Stimulated activated CD8-positive, alpha-beta memory T cell treated with anti-CD3 and anti-CD28 coated beads, Interleukin-12 subunit alpha, Interleukin-12 subunit beta, amount 100 ng/mL, for 1 hour (primary cell): ENCODE measurements at places on chromosomes 1 and 21.
A peak's percentile ranks its signal among the peaks of the same experiment; 100 is the strongest.

GRCh38 chr1:11482198-11482597 lies 3.2 kb downstream of the DISP3 start:
- no peak for DNase-seq

- no peak for DNase-seq
These were observed 167.9 kb downstream of the DYRK1A start for GRCh38 chr21:37534431-37534830.

- DNase-seq = no peak
These were observed 43.7 kb downstream of the NIBAN1 start for GRCh38 chr1:184930645-184931044.

DNA sequence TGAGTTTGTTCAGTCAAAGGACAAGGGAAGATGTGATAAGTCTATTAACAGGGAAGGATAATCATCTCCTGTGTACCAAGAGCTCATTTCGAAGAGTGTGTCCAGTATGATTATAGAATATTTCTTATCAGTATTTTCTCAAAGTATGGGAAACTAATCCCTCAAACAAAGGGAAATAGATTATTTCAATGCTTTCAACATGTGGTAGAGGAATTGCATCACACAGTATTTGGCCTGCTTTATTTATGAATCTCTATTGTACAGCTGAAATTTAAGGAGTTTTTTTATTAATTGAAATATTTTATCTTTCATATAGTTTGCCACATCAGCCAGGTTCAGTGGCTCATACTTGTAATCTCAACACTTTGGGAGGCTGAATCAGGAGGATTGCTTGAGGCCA lies 151.0 kb downstream of the CLEC20A start:
- no peak for DNase-seq

- no peak for DNase-seq
These were observed 47.9 kb downstream of the NPHP4 start for GRCh38 chr1:5944154-5944842.

DNA sequence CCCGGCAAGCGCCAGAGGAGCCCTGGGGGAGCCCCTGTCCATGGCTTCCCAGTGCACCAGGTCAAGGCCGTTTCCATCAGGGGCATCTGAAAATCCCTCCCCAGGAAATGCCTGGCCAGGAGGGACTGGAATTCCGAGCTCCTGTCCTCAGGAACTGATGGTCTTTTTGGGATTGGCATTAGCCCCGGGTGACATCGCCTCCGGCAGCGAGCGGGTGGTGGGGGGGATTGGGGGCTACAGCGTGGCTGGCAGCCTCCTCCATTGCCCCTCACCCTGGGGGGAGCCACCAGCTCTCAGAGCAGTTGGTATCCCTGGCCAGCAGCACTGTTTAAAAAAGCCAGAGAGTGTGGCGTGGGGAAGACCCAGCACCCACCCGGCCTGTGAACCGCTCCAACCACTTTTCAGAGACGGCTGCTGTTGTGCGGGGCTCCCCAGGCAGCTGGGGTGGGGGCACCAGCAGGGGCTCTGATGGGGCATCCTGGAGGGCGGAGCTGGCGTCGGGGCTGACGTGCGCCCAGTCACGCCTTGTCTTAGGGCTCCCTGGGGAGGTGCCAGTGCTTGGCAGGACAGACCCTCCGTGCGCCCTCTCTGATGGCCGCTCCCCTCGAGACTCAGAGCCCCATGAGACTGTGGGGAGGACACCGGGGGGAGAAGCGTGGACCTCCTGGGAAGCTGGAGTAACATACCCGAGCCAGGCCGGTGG lies 62.9 kb upstream of the TTC34 start:
- DNase-seq = no peak

DNA sequence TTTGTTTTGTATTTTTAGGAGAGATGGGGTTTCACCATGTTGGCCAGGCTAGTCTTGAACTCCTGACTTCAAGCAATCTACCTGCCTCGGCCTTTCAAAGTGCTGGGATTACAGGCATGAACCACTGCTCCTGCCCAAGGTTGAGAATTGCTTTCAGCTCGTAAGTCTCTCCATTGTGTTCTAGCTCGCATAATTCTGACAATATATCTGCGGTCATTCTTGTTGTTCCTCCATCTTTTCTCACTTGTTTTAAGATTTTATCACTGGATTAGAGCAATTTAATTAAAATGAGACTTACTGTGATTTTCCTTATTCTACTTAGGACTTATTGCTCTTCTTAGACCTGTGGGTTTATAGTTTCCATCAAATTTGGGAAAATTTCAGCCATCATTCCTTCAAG lies 102.9 kb downstream of the AHCTF1 start:
- no peak for DNase-seq

DNA sequence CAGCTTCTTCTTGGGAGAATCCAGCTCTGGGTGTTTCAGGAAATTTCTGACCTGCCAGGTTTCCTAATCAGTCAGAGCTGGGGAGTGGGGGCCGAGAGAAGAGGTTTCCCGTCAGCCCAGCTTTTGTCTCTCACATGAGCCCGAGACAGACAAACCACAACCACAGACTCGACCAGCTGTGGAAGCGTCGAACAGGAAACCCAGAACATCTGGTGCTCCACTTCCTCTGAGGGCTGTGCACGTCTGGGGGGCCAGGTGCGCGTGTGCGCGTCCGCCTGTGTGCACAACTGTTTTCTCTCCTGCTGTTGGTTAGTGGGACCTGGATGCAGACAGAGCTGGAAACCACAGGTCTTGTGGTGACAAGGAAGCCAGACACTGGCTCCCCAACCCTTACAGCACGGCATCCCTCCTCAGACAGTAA lies 113.0 kb upstream of the SLC25A33 start:
- DNase-seq = peak; percentile 57

GRCh38 chr1:11298390-11299224 lies 25.6 kb downstream of the UBIAD1 start:
- no peak for DNase-seq

GRCh38 chr1:203229471-203230135 lies at the start of gene CHIT1:
Gene CHIT1, minus strand, starts transcription at chr1:203229673. Its CDS starts 37 bp downstream, at chr1:203229636.
- DNase-seq = no peak

GRCh38 chr1:157371826-157372225 lies 180.5 kb downstream of the FCRL5 start:
- no peak for DNase-seq

DNA sequence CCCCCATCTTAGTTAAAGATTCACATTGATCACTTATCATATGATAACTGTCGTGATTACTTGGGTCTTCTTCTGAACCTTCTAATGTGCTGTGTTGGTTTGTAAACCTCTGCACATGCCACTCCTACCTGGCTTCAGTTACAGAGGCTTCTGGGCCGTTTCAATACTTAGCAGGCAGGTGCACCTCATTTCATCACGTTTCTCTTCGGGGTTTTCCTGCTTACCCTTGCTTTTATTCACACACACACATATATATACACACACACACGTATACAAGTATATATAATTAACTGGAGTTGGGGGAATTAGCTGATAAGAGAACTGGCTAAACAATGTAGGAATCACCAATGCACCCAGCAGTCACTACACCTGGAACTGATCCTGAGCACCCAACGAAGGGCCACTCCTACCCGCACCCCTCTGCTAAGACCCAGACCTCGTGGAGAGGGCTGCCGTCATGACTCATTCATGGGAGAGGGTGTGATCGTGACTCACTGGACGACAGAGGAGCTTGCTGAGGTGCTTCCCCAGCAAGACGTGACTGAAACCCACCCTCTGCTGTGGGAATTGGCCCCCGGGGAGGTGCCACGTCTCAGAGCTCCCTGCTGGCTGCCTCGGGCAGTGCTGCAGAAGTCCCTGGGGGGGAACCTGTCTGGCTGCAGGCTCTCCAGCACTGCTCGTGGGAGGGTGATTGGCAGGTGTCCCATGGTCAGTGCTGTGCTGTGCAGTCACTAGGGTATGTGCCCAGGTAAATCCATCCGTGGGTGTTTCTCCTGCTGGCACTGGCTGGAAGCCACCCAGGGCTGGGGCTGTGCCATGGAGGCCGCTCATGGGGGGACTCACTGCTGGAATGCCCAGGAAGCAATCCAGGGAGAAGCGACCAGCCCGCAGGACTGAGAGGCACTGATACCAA lies 166.6 kb downstream of the DYRK1A start:
- no peak for DNase-seq

GRCh38 chr1:64167176-64167575 lies 36.2 kb upstream of the UBE2U start:
- no peak for DNase-seq

- no peak for DNase-seq
These were observed 1.1 kb downstream of the BATF3 start for GRCh38 chr1:212698467-212699103.

DNA sequence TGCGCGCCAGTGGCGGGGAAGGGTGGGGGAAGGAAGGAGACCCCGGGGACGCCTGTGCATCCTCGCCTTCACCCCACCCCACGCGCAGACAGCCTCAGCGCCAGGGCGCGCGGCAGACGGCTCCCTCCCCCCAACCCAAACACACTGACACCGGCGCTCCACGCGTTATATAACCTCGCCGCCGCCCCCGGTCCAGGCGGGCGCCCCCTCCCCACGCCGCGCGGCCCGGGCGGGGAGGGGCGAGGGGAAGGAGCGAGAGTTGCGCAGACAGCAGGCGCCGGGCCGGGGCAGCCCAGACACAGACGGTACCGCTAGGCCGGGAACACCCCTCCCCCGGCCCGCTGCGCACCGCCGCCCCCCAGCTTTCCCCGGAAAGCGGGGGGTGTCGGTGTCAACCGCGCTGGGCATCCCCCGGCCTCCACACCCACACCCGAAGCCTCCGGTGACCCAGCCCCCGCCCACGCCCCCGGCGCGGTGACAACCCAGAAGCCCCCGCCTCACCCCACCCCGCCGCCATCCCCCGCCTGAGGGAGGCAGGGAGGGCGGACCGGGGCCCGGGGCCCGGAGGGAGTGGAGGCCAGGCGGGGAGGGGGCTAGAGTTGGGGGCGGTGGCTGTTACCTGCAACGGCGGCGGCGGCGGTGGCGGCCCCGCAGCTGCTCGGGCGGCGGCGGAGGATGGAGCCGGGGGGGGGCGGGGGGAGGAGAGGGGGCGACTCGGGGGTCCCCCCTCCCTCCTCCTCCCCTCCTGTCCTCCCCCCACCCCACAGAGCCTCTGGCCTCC lies 432 bp downstream of the AKT3 start:
- peak; percentile 56 for DNase-seq

- DNase-seq = no peak
These were observed 51.9 kb downstream of the PHC2 start for GRCh38 chr1:33378976-33379375.

DNA sequence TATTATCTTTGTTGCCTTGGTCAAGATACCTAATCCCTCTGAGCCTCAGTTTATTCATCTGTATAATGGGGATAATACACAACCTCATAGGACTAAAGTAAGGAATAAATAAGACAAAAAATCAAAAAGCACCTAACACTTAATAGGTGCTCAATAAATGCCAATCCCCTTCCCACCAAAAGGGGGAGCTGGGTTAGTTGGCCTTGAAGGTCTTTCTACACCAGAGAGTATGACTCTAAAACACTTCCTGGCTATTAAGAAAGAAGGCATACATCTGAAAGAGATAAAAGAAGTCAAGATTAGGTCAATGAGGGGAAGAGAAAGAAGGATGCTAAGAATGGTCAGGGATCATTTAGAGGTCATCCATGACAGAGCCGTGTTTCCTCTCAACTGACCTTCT lies 11.1 kb downstream of the VSIG8 start:
- no peak for DNase-seq

GRCh38 chr21:32565856-32566465 lies 19.4 kb downstream of the TCP10L start:
- no peak for DNase-seq

DNA sequence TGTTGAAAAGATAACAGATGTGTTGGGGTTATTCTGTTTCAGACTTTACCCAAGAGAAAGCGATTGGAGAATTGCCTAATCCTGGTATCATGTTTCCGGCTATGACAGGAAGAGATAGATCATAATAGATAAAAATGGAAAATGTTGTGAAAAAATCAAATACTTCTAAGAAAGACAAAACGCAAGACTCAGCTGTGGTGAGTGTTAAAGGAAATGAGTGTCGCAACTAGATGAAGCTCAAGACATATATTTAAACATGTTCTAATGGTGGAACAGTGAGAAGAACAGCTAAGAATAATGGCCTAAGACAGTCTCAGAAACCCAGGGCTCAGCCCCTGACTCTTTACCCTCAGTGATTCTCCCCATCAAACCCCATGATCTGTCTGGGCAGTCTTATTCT lies 426.7 kb upstream of the RUNX1 start:
- no peak for DNase-seq

- no peak for DNase-seq
These were observed 8.6 kb downstream of the FNDC5 start for GRCh38 chr1:32861904-32862695.

DNA sequence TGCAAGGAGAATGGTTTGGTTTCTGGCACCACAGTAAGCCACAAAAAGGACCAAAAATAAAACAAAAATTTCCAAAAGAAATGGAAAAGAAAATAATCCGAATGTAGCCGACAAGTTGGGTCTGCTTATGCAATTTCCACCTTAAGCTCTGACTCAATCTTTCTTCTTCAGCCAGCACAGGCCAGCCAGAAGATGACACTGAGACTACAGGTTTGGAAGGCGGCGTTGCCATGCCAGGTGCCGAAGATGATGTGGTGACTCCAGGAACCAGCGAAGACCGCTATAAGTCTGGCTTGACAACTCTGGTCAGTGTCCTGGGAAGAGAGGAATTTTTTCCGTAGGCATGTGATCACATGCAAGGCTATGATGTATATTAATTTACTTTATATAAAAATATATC lies 23.4 kb downstream of the PDPN start:
- no peak for DNase-seq

DNA sequence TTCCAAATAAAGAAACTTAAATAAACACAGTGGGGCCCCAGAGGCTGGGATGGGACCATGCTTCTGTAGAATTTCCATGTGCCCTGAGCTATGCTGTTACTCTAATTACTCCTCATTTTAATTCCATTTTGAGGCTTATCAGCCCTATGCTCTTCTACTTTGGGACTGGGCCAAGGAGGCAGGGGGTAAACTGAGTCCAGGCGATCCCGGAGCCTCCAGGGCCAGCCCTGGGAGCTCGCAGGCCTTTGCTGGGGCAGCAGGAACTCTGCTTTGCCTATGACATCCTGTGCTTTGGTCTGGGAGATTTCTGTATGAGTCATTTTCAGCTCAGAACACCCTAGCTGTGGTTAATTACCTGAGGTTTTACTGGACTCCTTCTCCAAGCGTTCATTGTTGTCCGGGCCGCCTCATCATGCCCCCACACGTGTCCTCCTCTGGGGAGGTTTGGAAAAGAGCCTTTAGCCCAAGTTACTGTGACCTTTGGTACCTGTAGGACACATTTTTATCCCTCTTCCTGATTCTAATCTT lies 95.7 kb downstream of the RHOU start:
- no peak for DNase-seq

GRCh38 chr1:32813941-32814739 lies 3.0 kb downstream of the YARS1 start:
- DNase-seq = no peak

DNA sequence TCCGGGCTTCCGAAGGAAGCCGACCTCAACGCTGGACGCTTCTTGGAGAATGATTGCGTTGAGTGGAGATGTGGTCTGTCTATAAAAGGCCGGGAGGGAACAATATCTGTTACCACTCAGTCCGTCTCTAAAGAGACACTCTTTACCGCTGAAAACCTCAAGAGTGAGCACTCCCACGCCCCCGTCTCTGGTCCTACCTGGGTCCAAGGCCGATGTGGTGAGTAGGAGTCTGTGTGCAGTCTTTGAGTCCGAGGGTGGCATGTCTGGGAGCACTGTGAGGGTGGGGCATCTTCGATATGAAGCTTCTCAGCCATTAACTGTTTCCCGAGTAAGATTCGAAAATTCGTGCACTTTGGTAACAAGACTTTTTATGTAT lies 576 bp downstream of the ZFP69 start:
- DNase-seq = no peak

- no peak for DNase-seq
These were observed 84.2 kb upstream of the RGS2 start for GRCh38 chr1:192724670-192725069.

GRCh38 chr1:232249339-232249738 lies 380.6 kb downstream of the SIPA1L2 start:
- DNase-seq = no peak
